T-helper 17 cell (primary cell): ENCODE measurements at places on chromosomes 5 and 9. TPM values are rescaled to one million over a fixed set of nuclear protein-coding genes. Genes with fewer than 3 reads are reported as not detected.
A peak's percentile ranks its signal among the peaks of the same experiment; 100 is the strongest.

DNA sequence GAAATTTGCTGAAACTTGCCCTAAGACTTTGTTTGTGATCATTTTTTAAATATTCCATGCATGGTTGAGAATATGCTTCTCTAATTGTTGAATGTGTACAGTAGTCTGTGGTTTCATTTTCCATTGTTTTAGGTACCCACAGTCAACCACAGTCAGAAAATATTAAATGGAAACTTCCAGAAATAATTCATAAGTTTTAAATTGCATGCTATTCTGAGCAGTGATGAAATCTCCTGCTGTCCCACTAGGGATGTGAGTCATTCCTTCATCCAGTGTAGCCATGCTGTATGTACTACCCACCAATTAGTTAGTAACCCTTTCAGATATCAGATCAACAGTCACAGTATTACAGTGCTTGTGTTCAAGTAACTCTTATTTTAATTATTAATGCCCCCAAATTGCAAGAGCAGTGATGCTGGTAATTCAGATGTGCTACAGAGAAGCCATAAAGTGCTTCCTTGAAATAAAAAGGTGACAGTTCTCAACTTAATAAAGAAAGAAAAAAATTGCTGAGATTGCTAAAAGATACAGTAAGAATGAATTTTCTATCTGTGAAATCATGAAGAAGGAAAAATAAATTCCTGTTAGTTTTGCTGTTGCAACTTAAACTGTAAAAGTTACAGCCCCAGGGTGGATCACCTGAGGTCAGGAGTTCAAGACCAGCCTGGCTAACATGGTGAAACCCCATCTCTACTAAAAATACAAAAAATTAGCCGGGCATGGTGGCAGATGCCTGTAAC lies 79.9 kb upstream of the FBXL17 start:
- peaks cover 12% of the 10 kb centered on the region for H3K27me3 ChIP-seq
- no peaks in the 10 kb centered on the region for H3K4me1 ChIP-seq
- DNase-seq: no peak
- H3K36me3 ChIP-seq: no peaks in the 10 kb centered on the region
- no peak overlapping the region for H3K27ac ChIP-seq
- H3K4me3 ChIP-seq: no peak overlapping the region

Gene WNK2
- total RNA-seq: not detected

DNA sequence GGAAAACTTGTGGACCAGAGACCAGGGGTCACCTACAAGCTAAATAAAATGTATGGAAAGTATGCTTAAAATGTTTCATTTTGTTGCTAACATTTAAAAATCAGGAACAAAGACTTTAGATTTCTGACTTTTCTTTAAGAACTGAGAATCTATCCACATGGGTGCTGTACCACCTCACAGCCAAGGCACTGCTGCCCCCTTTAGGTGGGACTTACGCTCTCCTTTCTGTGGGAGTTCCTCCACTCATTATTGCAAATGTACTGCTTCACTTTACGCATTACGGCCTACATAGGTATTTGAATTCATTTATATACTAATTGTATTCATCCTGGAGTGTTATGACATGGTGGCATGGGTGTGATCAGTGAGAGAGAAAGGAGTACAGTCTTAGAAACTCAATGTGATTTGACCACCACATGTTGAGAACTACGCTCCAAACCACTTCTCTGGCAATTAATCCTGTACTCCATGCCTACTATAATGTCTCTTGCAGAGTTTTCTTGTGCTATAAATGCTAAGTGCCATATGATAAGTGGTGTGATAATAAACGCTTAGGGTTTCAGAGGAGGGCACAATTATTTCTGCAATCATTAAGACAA lies 24.7 kb upstream of the CETN3 start:
- H3K4me3 ChIP-seq: no peak overlapping the region
- peaks cover 35% of the 10 kb centered on the region for H3K27me3 ChIP-seq
- H3K4me1 ChIP-seq: no peaks in the 10 kb centered on the region
- DNase-seq: peak; percentile 14
- H3K27ac ChIP-seq: no peak overlapping the region

Gene GABRP
- total RNA-seq: not detected

DNA sequence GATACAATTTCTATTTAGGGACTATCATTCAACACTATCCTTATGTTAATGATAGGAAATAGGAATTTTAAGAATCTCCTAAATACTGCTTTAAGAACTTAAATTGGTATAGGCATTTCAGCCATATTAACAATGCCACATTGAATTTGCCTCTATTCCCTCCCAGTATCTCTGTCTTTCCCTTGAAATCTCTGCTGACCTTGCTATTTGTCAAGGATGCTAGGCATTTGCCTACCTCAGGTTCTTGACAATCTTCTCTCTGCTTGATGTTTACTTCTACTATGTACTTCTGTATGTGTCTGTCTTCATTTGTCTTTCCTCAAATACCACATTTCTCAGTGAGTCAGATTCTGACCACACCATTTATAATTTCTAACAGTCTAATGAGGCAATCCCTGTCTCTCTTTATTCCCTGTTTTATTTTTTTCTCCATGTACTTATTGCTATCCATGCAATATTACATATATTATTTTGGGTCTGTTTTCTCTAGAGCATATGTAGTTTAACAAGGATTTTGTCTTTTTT lies 1461.4 kb upstream of the CDH9 start:
- H3K27ac ChIP-seq: no peak overlapping the region
- DNase-seq: no peak
- H3K4me1 ChIP-seq: no peaks in the 10 kb centered on the region
- H3K4me3 ChIP-seq: no peak overlapping the region
- H3K27me3 ChIP-seq: no peaks in the 10 kb centered on the region

- no peak for DNase-seq
- H3K4me3 ChIP-seq: no peak overlapping the region
- no peaks in the 10 kb centered on the region for H3K36me3 ChIP-seq
- H3K27ac ChIP-seq: no peak overlapping the region
- H3K27me3 ChIP-seq: peaks cover 12% of the 10 kb centered on the region
Measured at GRCh38 chr9:8417341-8417740, 617.8 kb upstream of the DMAC1 start.
